ENCODE measurements at places on chromosomes 6 and 20.

- DNase-seq = no peak
These were observed 428.4 kb upstream of the PLCB4 start for GRCh38 chr20:8640461-8640860.

- no peak for DNase-seq
These were observed 27.9 kb upstream of the ZFP64 start for GRCh38 chr20:52219441-52219840.

GRCh38 chr6:63804381-63804956, 168.9 kb downstream of the PHF3 start:
- DNase-seq = no peak

GRCh38 chr6:130843575-130844320, 16.5 kb downstream of the SMLR1 start:
- peak; percentile 68 for DNase-seq

GRCh38 chr20:64189530-64189966, 25.3 kb downstream of the MYT1 start:
- DNase-seq = no peak

GRCh38 chr6:7747433-7747832, 21.5 kb downstream of the BMP6 start:
- DNase-seq = no peak

GRCh38 chr6:35494161-35494563, 2.7 kb downstream of the TEAD3 start:
- peak; percentile 71 for DNase-seq

DNA sequence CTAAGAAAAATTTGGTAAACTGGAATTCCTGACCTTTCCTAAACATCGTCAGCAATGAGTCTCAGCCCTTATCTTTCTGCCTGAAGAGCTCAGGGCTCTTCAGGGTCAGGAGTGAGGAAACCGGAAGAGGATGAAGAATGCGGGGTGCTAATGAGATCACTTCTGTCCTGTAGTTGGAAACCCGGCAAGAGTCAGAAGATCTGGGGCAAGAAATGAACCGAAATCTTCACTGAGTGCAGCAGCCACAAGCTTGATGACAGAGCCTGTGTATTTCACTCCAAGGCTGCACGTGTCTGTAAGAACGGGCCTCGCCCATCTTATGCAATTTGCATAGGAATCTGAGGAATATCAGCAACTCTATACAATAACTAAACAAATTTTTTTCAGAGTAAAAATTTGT, 60.4 kb upstream of the QKI start:
- DNase-seq = no peak

Measured in lung (tissue), 17 donors.